NCI-H2081 treated with DMSO at 0.1 percent for 48 hours (cell line): ENCODE measurements at places on chromosomes 2 and 18.
A peak's percentile ranks its signal among the peaks of the same experiment; 100 is the strongest.

- DNase-seq, result no peak
Observed at GRCh38 chr18:53984021-53984420, 240.4 kb downstream of the MBD2 start.

- no peak for DNase-seq
Observed at GRCh38 chr2:11456251-11456650, 9.7 kb downstream of the E2F6 start.

GRCh38 chr2:233112776-233113452 is 52.8 kb downstream of the INPP5D start:
- DNase-seq, result no peak

- DNase-seq, result no peak
Observed at GRCh38 chr2:94970353-94970752, 55.2 kb upstream of the MAL start.

- no peak for DNase-seq
Observed at GRCh38 chr2:30232801-30233130, 1.4 kb downstream of the LBH start.

GRCh38 chr18:39302481-39302880 is 1736.9 kb upstream of the CELF4 start:
- no peak for DNase-seq

GRCh38 chr2:25380586-25381375 is 39.1 kb upstream of the DNMT3A start:
- no peak for DNase-seq

DNA sequence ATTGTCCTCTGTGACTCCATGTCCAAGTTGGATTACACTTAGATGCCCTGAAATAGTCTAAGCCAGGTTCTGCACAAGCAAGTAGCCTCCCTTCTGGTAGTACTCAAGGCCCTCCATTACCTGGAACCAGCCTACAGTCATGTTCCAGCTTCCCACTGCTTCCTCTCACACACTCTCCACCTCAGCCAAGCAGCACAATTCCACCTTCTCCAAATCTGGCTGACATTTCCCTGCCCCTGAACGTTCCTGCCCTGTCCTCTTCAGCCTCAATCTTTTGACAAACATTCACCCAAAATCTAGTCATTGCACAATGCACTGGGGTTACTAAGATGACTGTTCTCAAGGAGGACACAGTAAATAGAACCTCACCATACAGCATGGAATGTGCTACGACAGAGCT is 95.3 kb upstream of the KLHL29 start:
- no peak for DNase-seq

- DNase-seq, result no peak
Observed at GRCh38 chr2:64062840-64063239, 43.6 kb upstream of the VPS54 start.

DNA sequence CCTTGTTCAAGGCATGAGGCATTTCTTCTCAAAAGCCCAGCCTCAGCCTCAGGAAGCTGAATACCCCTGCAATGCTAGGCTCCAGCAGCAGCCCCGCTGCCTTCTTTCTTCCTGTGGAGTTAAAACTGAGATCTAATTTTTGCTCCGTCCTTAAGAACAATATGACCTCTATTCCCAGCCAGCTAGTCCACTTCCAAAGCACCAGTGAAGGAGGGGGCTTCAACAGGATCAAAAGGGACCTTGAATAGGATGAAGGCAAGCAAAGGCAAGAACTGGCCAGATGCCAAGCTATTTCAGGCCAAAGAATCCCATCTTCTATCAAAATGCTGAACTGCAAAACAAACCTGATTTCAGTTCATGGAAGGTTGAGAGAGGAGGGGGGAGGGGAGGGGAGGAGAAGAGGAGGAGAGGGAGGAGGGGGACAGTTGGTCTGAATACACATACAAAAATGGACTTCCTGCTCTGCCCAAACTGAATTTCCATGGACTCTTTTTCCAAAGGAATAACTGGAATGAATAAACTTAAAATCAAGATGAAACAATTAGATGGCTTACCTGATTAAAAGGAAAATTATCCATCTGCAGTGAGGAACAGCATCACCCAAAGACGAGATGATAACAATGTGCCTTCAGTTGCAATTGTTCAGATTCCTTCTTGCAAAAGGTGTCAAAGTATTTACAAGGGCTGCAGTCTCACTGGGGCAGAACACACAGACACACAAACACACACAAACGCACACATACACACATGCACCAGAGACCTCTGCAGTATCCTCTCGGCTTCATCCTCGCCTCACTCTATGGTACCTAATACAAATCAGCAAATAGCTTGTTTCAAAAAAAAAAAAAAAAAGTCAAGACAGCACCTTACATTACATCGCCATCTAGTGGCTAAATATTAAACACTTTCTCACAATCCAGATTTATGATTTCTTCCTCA is at the start of gene SCN1A:
Gene SCN1A (minus strand): TSS at position 804 of the 939 bp plus-strand sequence. CDS start 54,399 bp downstream, outside the sequence.
- peak; percentile 9 for DNase-seq

- DNase-seq, result no peak
Observed at GRCh38 chr2:19847486-19847885, 54.3 kb downstream of the TTC32 start.

DNA sequence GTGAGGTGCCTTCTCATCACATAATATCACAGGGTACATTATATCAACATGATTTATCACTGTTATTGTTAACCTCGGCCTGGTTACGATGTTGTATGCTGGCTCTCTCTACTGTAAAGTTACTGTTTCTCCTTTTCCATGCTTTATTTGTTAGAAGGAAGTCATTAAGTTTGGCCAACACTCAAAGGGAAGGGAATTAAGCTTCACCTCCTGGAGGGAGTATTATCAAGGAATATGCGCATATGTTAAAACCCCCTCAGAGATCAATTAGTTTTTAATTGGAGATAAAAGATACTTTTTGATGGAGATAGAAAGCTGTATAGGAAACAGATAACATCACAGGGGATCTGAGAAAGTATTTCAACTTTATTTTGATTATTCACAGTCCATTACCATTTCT is 221.6 kb downstream of the DLGAP1 start:
- DNase-seq, result no peak

- no peak for DNase-seq
Observed at GRCh38 chr2:57397550-57398360, 648.9 kb upstream of the VRK2 start.

GRCh38 chr2:207768168-207768865 is 1.4 kb downstream of the FZD5 start:
- DNase-seq, result no peak

- no peak for DNase-seq
Observed at GRCh38 chr2:135022952-135023880, 24.0 kb downstream of the MAP3K19 start.

DNA sequence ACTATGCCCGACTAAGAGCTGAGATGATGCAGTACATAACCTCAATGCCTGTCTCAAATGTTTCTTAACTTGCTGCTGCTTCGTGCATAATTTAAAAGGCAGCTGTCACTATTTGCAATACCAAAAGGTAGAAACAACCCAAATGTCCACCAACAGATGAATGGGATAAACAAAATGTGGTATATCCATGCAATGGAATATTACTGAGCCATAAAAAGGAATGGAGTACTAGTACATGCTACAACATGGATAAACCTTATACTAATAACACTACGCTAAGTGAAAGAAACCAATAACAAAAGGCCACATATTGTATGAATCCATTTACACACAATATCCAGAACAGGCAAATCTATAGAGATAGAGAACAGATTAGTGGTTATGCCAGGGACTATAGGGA is 13.0 kb upstream of the DGKD start:
- no peak for DNase-seq

GRCh38 chr2:54864727-54865126 is 141.3 kb downstream of the EML6 start:
- no peak for DNase-seq

DNA sequence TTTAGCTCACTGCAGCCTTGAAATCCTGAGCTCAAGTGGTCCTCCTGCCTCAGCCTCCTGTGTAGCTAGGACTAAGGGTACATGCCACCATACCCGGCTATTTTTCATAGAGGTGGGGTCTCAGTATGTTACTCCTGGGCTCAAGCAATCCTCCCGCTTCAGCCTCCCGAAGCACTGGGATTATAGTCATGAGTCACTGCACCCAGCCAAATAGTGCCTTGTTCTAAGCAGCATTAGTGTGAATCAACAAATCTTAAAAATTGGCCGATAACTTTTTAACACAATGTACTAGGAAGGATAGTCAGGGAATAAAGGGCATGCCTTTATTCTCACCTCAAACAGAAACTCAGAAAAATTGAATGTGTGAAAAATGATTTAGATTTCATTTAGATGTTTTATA is 51.6 kb downstream of the XRCC5 start:
- DNase-seq, result no peak

- no peak for DNase-seq
Observed at GRCh38 chr2:241895712-241896641, 26.4 kb downstream of the RTP5 start.

GRCh38 chr2:35408320-35408719 is 947.3 kb upstream of the CRIM1 start:
- no peak for DNase-seq

GRCh38 chr2:24337890-24338289 is 22.4 kb downstream of the ITSN2 start:
- DNase-seq, result no peak

- DNase-seq, result no peak
Observed at GRCh38 chr2:191941376-191941929, 94.6 kb upstream of the CAVIN2 start.
